ENCODE measurements at places on chromosomes 2 and 18. TPM values are rescaled to one million over a fixed set of nuclear protein-coding genes. Genes with fewer than 3 reads are reported as not detected.

The DPP10 gene
- not detected for total RNA-seq

The FIGN gene
- not detected for total RNA-seq

The RAMP1 gene
- total RNA-seq: not detected

DNA sequence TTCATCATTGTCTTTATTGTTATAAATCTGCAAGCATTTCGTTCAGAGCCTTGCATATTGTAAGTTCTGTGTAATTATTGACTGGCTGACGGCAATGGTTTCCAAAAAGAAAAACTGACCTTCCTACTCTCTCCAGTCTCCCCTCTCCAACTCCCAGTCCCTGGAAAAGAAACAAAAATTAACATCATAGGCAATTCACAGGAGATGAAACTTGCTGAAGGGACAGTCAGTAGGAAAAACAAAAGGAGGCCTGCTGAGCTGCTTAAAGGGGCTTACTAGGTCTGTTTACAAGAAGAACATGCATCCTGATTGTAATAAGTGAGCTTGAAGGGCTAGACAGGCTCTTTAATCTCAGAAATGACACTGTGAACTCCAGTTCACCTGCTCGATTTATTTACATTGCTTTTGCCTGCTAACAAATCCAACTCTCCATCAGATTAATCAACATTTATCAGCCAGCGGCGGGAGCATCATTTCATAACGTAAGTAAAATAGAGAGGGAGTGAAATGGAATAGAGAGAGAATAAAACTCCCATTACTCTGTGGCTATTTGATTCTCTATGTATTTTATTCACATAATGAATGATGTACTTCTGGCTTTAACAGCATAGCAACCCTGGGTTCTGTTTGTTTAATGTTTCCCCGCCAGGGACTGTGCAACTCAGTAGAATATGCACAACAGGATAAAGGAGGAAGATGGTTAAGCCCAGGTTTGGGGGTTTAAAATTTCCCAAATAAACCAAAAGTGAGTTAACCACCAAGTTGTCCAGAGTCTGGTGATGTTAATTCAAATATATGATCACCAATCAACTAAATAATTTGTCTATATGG lies 256.7 kb upstream of the SETBP1 start:
- no peak for DNase-seq
- H3K36me3 ChIP-seq: no peaks in the 10 kb centered on the region
- no peak overlapping the region for H3K27ac ChIP-seq

- no peak overlapping the region for H3K27ac ChIP-seq
- no peaks in the 10 kb centered on the region for H3K4me1 ChIP-seq
- no peak overlapping the region for H3K4me3 ChIP-seq
- no peaks in the 10 kb centered on the region for H3K36me3 ChIP-seq
Measured at GRCh38 chr2:189049709-189050164, 75.6 kb downstream of the COL3A1 start.

DNA sequence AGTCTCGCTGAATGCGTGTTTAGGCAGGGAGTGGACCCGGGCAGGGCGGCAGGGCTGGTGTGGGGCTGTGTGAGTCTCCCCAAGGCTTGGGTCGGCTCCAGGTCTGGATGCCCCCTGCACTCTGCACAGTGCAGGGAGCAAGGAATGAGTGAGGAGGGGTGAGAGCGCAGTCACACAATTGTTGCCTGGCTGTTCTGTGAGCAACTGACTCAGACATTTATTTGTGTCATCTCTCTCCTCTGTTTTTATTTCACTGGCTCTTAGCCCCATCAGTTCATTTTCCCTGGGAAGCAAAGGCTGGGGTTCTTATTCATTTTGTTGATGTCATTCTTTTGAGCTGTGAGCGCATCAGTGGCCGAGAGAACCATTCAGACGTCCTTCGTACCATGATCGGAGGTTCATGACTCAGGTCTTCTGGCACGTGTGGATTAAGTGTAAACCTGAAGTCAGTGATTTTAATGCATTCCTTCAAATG lies 61.1 kb downstream of the GATA6 start:
- no peak for DNase-seq
- H3K4me3 ChIP-seq: no peak overlapping the region
- no peaks in the 10 kb centered on the region for H3K36me3 ChIP-seq
- H3K4me1 ChIP-seq: no peaks in the 10 kb centered on the region
- H3K27ac ChIP-seq: no peak overlapping the region

DNA sequence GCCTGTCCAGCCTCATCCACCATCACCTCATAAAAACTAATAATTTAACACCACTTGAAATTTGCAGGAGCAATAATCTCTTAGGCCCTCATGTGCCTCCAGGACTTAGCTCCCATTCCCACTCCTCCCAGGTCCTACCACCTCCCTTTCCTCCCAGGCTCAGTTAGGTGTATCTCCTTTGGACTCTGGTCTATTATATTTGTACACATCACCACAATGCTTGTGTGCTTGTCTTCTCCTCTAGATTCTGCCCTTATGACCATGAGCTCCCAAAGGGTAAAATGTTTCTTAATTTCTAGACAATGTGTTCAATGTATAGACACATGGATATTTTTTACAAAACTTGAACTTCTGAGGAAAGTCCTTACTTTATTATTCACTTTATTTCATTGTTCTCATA lies 182.0 kb upstream of the ZC3H15 start:
- H3K27me3 ChIP-seq: no peaks in the 10 kb centered on the region
- H3K4me3 ChIP-seq: no peak overlapping the region
- H3K36me3 ChIP-seq: no peaks in the 10 kb centered on the region

GRCh38 chr2:187586011-187586641 lies 31.9 kb upstream of the TFPI start:
- H3K4me1 ChIP-seq: no peaks in the 10 kb centered on the region
- no peaks in the 10 kb centered on the region for H3K27me3 ChIP-seq
- H3K4me3 ChIP-seq: no peak overlapping the region
- no peak for DNase-seq

- DNase-seq: no peak
- no peak overlapping the region for H3K4me3 ChIP-seq
- no peaks in the 10 kb centered on the region for H3K4me1 ChIP-seq
- H3K27ac ChIP-seq: no peak overlapping the region
Measured at GRCh38 chr2:36420569-36421181, 65.1 kb downstream of the CRIM1 start.

GRCh38 chr2:201975434-201975833 lies 58.2 kb upstream of the FZD7 start:
- H3K4me1 ChIP-seq: peaks cover 5% of the 10 kb centered on the region
- H3K4me3 ChIP-seq: no peak overlapping the region
- H3K36me3 ChIP-seq: no peaks in the 10 kb centered on the region
- no peaks in the 10 kb centered on the region for H3K27me3 ChIP-seq

Measured in Karpas-422 (cell line).